ENCODE measurements at places on chromosomes 4 and X. TPM values are rescaled to one million over a fixed set of nuclear protein-coding genes. Genes with fewer than 3 reads are reported as not detected.

Gene SCRG1
- total RNA-seq: 59.0 TPM

DNA sequence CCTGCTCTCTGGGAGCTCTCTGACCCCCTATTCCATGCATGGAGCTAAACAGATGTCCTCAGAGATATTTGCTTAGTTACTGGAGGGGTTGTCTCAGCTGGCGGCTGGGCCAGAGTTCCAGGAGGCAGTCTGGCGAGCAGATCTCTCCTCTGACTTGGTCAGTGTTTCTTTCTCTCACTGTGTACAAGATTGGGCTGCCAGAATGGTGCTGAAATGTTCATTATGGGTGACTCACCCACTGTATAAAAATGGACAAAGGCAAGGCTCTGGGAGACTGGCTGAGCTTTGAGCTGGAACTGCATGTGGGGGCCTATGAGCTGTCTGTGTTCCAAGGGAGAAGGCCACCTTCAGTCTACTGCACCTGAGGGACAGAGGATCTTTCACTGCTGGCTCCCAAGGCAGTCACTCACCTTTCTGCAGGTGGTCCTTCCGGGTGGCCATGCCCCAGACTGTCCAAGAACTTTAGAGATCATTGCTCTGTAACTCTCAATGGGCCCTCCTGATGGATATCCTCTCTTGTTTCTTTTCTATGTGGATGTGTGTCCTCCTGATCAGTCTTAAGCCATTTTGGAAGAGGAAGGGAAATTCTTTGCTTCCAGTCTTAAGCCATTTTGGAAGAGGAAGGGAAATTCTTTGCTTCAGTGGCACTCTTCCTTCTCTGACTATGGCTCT, 88.2 kb downstream of the CFAP299 start:
- DNase-seq: no peak

Gene WAS
- 0.37 TPM for total RNA-seq

- DNase-seq: no peak
These were observed 53.5 kb downstream of the TSC22D3 start for GRCh38 chrX:107721966-107722707.

- DNase-seq: no peak
These were observed 209.3 kb downstream of the SOWAHB start for GRCh38 chr4:76688619-76689144.

GRCh38 chr4:24470666-24471485, 113.5 kb downstream of the DHX15 start:
- DNase-seq: no peak

GRCh38 chr4:94944726-94945125, 187.0 kb downstream of the BMPR1B start:
- DNase-seq: no peak

GRCh38 chr4:36196145-36196913, 48.0 kb downstream of the ARAP2 start:
- no peak for DNase-seq

GRCh38 chr4:158817562-158818296, 48.9 kb downstream of the FNIP2 start:
- no peak for DNase-seq

Gene GAGE1
- not detected for total RNA-seq

DNA sequence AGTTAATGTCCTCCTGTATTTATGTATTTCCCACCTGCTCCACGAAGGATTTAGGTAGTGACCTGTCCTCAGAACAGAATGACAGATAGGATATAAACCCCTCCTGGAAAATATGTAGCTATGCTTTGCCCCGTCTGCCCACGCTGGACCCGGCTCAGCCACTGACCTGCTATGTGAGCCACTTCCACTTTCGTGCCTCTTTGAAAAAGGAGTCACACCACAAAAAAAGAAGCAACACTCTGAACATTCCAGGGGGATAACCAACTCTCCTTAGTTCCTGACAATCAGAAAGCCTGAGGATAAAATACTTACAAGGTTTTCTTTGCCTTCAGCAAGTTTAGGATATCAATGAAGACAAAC, 11.1 kb downstream of the ACSL1 start:
- no peak for DNase-seq

DNA sequence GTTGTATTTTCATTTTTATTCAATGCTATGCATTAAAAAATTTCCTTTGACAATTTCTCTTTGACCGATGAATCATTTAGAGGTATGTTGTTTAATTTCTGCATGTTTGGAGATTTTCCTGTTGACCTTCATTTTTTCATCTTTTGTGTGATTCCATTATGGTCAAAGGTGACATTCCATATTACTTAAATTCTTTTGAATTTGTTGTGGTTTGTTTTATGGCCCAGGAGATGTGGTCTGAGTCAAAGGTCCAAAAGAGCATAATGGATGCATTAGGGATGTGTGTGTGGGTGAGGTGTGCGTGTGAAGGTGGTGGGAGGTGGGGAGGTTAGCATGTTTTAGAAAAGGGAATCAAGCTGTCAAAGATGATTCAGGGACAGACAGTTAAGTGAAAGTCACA, 76.0 kb upstream of the GIMD1 start:
- no peak for DNase-seq

Gene HTR2C
- not detected for total RNA-seq

- no peak for DNase-seq
These were observed 21.9 kb downstream of the AP1AR start for GRCh38 chr4:112253382-112254000.

- DNase-seq: no peak
These were observed 56.4 kb downstream of the UBE2K start for GRCh38 chr4:39754309-39754708.

GRCh38 chr4:24809376-24809775, 14.0 kb downstream of the SOD3 start:
- DNase-seq: no peak

Data from chondrocyte (in vitro differentiated cells).